ENCODE measurements at places on chromosomes 2 and 18. TPM values are rescaled to one million over a fixed set of nuclear protein-coding genes. Genes with fewer than 3 reads are reported as not detected.

The NPC1 gene
- total RNA-seq = 60.4 TPM

The HMSD gene
- total RNA-seq = not detected

The HRH4 gene
- total RNA-seq = 0.10 TPM

The ZRANB3 gene
- 17.3 TPM for total RNA-seq

The ZSWIM2 gene
- total RNA-seq = not detected

The IMMT gene
- total RNA-seq = 84.6 TPM

The HOXD3 gene
- not detected for total RNA-seq

The RAB1A gene
- total RNA-seq = 128 TPM

The DTNB gene
- total RNA-seq = 26.3 TPM

The MBD2 gene
- total RNA-seq = 194 TPM

The TNS1 gene
- 3.3 TPM for total RNA-seq

The COL5A2 gene
- 7.4 TPM for total RNA-seq

The CENPA gene
- total RNA-seq = 19.7 TPM

The IL1B gene
- 5.5 TPM for total RNA-seq

The PLEK gene
- total RNA-seq = not detected
